ENCODE measurements at places on chromosomes 13 and 19. TPM values are rescaled to one million over a fixed set of nuclear protein-coding genes. Genes with fewer than 3 reads are reported as not detected.

DNA sequence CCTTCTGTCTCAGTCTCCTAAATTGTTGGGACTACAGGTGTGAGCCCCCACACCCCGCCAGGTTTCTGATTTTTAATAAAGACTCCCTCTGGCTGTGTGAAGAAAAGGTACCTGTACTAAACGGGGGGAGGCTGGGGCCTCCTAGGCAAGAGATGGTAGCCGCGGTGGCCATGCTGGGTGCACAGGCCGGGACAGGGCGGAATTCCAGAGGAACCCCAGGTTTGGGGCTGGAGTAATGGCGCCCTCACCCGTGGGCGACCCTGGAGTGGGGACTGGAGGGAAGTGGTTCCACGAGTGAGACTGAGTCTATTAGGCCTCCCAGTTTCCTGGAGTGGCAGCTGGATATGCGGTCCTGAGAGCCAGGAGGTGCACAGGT, 1.6 kb upstream of the CBARP start:
- no peak for DNase-seq

DNA sequence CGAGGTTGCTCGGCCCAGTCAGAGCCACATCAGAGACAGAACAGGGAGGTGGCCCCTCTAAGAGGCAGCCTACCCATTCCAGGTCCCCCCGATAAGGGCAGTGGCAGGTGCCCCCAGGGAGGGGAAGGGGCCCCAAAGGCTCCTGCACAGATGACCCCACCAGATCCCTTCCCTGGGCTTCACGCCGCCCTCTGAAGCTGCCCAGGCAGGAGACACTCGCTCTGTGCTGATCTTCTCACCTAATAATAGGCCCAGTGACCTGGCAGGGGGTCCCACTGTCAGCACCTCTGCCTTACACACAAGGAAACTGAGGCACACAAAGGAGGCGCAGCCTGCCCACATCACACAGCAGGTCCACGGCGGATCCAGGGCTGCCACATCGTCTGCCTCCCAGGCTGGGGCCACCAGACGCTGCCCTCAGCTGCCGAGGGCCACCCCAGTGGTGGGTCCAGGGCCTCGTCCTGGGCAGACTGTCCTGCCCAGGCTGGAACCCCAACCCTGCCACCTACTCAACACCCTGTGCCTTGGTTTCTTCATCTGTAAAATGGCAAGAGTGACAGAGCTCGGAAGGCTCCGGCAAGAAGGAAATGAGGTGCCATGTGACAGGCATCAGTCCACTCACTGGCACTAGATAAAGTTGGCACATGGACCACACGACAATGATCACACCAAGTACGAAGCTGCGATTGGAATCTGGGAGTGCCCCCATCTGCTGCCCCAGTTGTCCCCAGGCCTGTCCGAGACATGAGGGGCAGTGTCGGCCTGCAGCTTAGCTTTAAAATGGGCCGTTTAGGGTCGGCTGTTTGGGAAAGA, 56.5 kb downstream of the KLF2 start:
- DNase-seq, result no peak

DNA sequence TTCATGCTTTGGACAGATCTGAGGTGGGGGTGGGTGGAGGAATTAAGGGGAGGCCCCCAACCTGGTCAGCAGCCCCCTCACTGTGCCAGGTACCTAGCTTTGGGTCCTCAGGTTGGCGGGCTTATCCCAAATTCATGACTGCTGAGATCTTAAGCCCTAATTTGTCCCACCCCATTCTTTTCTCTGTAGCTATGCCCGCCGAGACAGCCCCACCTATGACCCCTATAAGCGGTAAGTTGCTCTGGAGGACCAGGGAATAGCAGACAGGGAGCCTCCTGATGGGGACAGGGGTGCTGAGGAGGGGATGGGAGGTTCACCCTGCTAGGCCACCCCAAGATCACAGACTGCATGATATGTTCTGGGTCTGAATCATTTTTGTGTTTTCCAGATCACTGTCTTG, 14.3 kb downstream of the ZNF296 start:
- no peak for DNase-seq

The FXYD1 gene
- not detected for total RNA-seq

The ZNF497 gene
- 6.1 TPM for total RNA-seq

The CGB3 gene
- total RNA-seq, result not detected

The POSTN gene
- total RNA-seq, result 2.0 TPM

The PSG11 gene
- total RNA-seq, result not detected

The DCLK1 gene
- total RNA-seq, result 263 TPM

The NOTCH3 gene
- total RNA-seq, result 6.9 TPM

The KLK4 gene
- total RNA-seq, result not detected

The CACNA1A gene
- 39.5 TPM for total RNA-seq
